Right renal pelvis (tissue), 4 donors: ENCODE measurements at places on chromosomes 4 and X. TPM values are rescaled to one million over a fixed set of nuclear protein-coding genes. Genes with fewer than 3 reads are reported as not detected.
A peak's percentile ranks its signal among the peaks of the same experiment; 100 is the strongest.

- no peak for DNase-seq
Measured at GRCh38 chr4:10728016-10728415, 43.4 kb upstream of the CLNK start.

- peak; percentile 24 for DNase-seq
Measured at GRCh38 chr4:182729516-182729915, 187.7 kb downstream of the DCTD start.

DNA sequence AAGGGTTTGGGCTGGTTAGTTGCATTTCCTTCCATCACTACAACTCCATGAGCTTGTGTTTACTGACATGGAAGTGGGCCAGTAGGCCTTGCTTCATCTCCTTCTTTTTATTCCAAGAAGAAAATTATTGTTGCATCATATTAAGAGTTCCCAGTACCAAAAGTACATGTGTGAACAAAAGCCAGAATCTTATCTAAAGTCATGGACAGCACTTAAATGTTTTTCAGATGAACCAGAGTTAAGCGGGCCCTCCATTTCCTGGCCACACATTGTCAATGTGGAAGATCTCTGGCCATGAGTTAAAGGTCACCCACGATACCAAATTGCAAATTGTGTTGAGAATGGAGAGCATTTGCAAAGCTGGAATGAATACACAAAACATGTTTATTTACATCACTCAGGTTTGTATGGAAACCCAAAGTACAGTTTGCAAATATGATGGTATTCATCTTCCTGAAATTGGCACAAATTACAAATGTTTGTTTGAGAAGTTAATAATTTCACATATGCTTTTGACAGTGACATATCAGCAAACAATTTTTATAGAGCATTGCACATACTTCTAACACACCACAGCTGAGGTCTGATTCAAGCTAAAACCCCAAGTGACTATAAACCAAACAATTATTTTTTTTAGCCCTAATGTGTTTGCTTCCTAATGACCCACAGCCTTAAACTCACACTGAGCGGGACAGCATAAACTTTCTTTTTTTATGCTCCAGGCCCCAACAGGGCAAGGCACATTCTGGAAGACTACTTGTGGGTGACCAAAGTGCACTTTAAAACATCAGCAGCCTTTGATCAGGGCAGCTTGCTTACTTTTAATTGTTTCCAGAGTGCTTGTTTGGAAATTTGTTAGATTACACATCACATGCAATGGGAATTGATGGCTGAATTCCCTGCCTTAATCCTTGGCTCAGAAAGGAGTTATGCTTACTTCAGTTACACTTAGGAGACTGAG, 502.9 kb upstream of the SLIT2 start:
- DNase-seq: no peak

GRCh38 chr4:167908816-167909215, 183.5 kb upstream of the ANXA10 start:
- DNase-seq: no peak

- no peak for DNase-seq
Measured at GRCh38 chr4:71290074-71290473, 48.7 kb upstream of the SLC4A4 start.

- DNase-seq: no peak
Measured at GRCh38 chrX:21883258-21883657, 27.5 kb downstream of the YY2 start.

Gene MAGEC2
- not detected for polyA plus RNA-seq
